Activated B cell treated with CpG ODN at 0.5 μM for 24 hours (primary cell): ENCODE measurements at places on chromosomes 12 and 14. TPM values are rescaled to one million over a fixed set of nuclear protein-coding genes. Genes with fewer than 3 reads are reported as not detected.

Gene ATL1
- 0.49 and 1.4 TPM in 2 replicates for total RNA-seq

Gene HRK
- total RNA-seq = 2.6 and 4.7 TPM in 2 replicates

Gene BHLHE41
- total RNA-seq = 34.5 and 40.5 TPM in 2 replicates

Gene SERPINA9
- total RNA-seq = 0.24 and 0.40 TPM in 2 replicates

Gene TRIM9
- total RNA-seq = 0.24 and 0.67 TPM in 2 replicates

Gene C12orf54
- total RNA-seq = not detected in 2 replicates

Gene PRH2
- total RNA-seq = not detected in 2 replicates

Gene ACVRL1
- total RNA-seq = not detected in 2 replicates

Gene PSMD9
- 35.9 and 40.2 TPM in 2 replicates for total RNA-seq

DNA sequence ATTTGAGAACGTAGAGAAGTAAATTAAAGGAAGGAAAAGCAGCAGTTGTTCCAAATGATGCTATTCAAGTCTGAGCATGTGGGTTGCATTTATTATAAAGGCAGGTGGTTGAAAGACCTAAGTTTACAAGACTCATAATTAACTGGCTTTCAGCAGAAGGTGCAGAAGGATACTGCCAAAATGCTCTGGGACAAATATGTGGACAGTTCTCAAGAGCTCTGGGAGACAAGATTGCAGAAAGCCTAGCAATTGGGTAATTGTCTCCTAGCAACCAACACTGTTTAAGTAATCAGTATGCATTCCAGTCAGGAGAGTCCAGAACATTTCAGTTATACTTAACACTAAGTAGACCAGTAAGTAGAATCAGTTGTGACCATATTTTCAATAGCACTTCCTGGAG is 131.5 kb downstream of the GPR135 start:
- no peak for DNase-seq

- no peak for DNase-seq
Observed at GRCh38 chr12:103369929-103370328, 125.8 kb downstream of the C12orf42 start.

- DNase-seq = no peak
Observed at GRCh38 chr14:74545386-74545785, 51.8 kb downstream of the ISCA2 start.

DNA sequence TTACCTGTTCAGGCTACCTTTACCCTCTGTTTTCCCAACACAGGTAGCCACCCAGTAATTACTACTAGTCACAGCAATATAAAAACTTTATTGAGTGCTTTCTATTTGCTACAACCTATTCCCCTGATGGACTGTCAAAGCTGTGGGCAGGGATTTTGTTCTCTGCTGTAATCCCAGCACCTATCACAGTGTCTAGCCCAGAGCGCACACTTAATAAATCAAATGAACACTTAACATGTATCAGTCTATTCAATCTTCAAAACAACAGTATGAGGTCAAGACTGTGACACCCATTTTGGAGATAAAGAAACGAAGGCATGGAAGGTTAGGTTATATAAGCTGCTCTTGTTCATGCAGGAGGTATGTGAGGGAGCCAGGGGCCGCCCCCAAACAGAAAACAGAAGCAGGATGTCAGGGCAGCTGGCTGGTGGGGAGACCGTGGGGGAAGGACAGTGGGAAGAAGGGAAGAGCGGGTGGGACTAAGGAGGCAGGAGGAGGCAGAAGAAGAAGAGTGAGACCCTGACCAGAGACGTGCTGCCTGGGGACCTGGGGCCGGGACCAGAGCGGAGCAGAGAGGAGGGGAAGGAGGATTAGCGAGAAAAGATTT is 1.7 kb downstream of the TNFRSF1A start:
- no peak for DNase-seq

DNA sequence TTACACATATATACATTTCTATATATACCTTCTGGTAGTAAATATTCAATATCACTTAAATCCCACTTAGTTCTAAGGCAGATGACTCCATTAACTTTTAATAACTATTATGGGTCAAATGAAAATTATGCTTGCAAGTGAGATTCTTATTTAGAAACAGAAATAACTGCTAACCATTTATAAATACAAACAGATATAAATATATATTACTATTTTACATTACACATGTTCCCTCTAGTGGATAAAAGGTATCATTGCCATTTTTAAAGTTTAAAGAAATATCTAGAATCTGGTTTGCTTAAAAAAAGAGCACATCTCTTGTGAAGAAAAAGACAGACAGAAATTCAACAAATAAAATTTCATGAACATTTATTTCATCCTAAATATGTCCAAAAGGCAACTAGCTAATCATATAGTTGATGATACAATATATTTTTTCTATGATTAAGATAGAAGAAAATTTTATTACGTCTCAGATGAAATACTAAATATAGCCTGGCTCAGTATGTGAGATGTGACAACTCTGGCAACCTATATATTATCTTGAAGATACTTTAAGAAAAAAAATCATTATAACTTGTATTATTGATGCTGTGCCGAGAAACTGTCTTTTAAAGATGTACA is 11.7 kb upstream of the RAD51AP1 start:
- DNase-seq = no peak

GRCh38 chr12:46413368-46413767 is 40.8 kb upstream of the SLC38A2 start:
- DNase-seq = no peak

- DNase-seq = no peak
Observed at GRCh38 chr12:68178184-68178583, 18.6 kb upstream of the IFNG start.

DNA sequence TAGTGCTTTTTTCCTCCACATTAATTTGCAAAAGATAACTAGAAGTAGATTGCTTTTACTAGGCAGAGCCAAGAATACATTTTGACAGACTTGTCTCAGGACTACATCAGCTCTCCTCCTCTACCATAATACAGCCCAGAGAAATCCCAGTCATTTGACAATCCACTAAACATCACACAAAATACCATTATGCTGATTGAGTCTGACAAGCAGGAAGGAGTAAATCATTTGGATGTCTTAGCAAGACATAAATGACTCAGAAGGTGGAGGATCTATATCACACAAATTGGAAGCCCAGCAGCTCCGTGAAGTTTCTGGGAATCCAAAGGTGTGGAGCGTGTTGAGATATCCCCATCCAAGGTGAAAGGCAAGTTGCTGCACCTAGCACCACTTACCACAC is 75.4 kb upstream of the FKBP4 start:
- no peak for DNase-seq

GRCh38 chr14:55386037-55386808 is 25.4 kb downstream of the ATG14 start:
- no peak for DNase-seq

DNA sequence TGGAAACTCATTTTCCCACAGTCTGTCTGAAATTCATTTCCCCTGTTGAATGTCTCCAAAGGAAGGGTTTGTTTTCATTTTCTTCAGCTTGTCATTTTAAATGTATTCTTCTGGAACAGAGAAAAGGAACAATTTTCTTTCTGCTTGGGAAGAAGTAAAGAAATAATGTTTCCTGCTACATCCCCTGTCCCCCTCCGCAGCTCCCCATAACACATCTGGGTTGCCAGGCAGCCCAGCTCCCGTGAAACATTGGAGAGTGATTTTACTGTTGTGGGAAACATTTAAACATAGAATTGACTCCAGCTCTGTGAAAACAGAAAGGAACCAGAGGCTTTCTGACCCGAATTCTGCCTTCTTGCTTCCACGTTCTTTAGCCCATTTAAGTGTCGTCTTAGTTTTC is 159.5 kb downstream of the TMEM132C start:
- DNase-seq = no peak

DNA sequence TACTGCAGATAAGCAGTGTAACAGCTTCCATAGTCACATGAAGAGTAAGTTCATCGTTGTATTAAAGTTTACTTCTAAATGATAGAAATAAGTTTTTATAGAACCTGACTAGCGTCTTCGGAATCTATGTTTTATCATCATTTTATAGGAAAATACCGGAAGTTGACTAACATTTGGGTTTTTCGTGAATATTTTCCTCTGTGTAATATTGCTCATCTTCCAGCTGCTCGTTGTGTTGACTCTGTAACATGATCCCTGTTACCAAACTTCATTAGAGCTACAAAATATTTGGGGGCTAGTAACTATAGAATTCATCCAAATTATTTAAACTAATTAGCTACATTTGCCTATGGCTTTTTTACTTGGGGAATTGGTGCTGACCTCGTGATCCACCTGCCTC is 37.2 kb downstream of the DDX51 start:
- DNase-seq = no peak

- no peak for DNase-seq
Observed at GRCh38 chr14:91311284-91311662, 66.8 kb upstream of the GPR68 start.

DNA sequence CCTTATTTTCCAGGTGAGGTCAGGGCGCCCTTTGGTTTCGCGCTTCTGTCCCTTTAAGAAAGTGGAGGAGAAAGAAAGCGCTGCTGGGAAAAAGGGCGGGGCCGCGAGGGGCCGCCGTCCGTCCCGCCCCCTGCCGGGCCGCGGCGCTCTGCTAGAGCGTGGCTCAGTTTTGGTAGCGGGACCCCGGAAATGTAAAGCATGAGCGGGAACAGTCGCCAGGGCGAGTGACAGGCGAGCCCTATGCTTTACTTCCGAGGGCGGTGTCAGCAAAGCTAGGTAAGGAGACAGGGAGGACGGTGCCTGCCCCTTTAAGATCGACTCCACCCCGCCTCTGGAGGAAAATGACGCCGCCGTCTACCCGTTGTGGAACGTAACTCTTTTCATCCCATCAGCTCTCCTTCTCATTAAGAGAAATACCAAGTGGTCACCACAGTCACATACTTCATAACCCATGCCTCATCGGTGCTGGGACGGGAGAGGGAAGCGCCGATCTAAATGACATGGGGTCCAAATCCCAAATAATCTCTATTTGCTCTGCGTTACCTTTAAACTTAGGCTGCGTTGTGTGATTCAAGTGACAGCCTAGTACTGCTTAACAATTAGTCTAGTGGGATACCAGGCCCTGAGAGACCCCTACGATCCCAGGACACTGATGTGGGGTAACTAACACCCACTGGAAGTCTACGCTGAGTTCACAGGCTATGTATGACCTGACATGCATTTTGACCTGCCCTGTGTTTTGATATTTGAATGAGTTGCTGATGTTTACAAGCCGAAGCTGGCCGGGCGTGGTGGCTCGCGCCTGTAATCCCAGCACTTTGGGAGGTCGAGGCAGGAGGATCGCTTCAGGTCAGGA is at the start of gene ETFBKMT:
Gene ETFBKMT, plus strand, starts transcription at position 602 of the 856 bp plus-strand sequence. CDS start 2,266 bp downstream, outside the sequence.
- DNase-seq = peak; percentile 88

GRCh38 chr12:102120886-102121285 is 903 bp downstream of the PARPBP start:
- no peak for DNase-seq

- DNase-seq = no peak
Observed at GRCh38 chr12:62722971-62723680, 211.8 kb downstream of the PPM1H start.

DNA sequence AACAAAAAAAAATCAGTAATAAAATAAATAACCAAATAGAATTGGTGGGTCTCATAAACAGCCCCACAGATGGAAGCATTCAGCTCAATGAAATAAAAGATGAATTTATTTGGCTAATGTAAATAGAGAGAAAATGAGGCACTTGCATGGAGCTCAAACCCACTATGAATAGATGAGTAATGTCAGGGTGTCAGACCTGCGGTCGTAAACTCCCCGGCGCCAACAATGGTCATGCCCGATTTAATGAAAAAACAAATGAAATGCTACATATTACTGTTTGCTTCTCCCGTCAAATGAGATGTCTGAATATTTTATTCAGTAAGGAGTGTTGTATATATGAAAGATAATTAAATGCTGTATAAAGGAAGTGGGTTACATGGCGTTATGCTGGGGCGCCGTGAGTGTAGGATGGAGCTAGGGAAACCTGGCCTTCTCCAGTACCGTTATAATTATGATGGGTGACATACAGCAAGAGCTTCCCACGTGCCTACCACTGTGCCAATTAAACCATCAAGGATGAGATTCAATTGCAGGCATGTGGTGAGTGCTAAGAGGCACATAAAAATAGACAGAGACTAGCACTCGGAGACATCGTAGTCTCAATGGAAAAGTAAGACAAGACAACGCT is 648.1 kb downstream of the BCL11B start:
- DNase-seq = no peak

GRCh38 chr12:75548879-75549278 is 37.5 kb upstream of the KRR1 start:
- DNase-seq = no peak
